Adipocyte (in vitro differentiated cells): ENCODE measurements at places on chromosomes 5 and 9.
A peak's percentile ranks its signal among the peaks of the same experiment; 100 is the strongest.

DNA sequence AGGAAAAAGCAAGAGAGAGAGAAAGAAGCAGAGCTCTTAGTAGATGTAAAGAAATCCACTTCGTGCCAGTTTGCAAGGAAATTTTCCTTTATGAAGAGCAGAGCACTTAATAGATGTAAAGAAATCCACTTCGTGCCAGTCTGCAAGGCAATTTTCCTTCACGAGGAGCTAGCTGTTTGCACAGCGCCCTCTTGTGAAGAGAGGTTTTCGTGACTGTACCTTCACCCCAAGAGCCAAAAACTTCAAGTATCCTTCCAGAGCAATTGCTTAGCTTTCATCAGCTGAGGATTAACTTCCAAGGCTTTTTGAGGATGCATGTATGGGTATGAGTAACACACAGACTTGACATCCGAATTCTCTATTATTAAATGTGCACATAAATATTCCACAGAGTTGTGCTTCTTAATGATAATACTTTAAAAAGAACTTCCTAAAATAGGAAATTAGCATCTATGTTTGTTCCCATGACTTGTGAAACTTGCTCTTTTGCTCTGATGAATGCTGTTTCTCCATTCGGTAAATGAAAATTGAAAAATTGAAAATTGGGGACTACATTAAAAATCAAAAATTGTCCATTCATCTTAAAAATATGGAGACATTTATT lies 525.6 kb downstream of the PDE4D start:
- peak; percentile 84 for DNase-seq

DNA sequence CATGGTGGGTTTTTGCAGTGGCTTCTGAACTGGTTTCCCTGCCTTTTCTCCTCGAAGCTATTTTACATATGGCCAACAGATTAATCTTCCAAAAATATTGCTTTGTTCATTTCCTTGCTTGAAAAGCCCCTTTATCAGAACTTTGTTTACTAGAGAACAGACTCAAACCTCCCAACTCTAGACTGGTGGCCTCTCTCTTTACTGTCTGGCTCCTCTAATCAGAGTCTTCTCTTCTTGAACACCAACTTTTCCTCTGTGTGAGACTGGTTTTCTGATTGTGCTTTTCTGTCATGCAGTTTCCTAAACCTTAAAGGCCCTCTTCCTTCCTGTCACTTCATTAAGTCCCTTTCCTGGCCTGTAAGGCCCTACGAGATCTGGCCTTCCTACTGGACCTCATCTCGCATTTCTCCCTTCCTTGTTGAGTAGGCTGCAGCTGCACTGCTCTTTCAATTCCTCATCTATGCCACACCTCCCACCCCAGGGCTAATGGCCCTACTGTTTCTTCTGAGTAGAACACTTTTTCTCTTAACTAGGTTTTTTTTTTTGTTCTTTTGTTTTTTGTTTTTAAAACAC lies 5.7 kb downstream of the C9orf43 start:
- no peak for DNase-seq

DNA sequence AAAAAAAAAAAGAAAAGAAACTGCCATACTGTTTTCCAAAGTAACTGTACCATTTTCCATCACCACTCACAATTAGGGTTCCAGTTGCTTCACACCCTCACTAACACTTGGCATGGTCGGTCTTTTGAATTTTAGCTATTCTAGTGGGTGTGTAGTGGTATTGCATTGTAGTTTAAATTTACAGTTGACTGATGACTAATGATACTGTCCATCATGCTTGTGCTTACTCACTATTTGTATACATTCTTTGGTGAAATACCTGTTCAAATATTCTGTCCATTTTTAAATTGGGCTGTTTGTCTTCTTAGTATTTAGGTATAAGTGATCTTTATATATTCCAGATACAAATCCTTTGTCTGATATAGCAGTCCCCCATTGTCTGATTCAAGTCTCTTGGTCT lies 36.2 kb upstream of the ZNF169 start:
- DNase-seq = no peak

GRCh38 chr9:94676446-94677131 lies 37.3 kb upstream of the FBP1 start:
- no peak for DNase-seq

DNA sequence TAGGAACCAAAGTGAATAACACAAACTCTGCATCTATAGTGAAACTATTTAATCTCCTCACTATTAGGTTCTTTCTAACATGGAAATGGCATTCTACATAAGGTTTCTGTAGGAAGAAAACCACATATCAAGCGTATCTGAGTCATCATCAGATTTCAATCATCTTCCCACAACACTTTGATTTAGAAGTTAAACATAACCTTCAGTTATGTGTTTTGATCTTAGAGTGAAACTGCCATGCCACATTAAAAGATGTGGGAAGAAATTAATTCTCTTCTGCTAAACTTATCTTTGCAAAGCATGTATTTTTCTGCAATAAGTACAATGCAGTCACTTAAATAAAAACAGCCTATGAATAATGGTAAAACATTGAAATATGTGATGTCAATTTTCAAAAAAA lies 55.0 kb downstream of the MEF2C start:
- DNase-seq = peak; percentile 36

- peak; percentile 31 for DNase-seq
These were observed 2.0 kb downstream of the JMY start for GRCh38 chr5:79237740-79238560.

- no peak for DNase-seq
These were observed 420.8 kb upstream of the ACTBL2 start for GRCh38 chr5:57903458-57903857.

GRCh38 chr5:144511580-144512072 lies 341.0 kb downstream of the KCTD16 start:
- no peak for DNase-seq

DNA sequence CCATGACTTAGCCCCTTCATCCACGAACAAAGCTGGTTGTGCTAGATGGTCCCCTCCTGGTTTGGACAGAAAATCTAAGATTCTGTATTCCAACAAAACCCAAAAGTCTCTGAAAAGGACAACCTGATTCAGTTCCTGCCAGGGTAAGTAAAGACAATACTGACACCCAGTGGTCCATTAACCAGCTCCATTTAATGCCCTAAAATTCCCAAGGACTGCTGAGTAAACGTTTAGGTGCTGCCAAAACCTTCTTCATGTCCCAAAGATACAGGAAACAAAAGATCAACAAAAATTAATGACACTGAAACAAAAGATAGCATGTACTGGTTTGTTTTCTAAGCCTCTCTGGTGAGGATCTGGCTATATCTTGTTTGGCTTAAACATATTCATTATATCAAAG lies 25.3 kb upstream of the PPP1R2B start:
- peak; percentile 81 for DNase-seq

- DNase-seq = peak; percentile 44
These were observed 475 bp downstream of the WDR5 start for GRCh38 chr9:134136118-134136995.

- DNase-seq = no peak
These were observed 59.5 kb upstream of the ERCC6L2 start for GRCh38 chr9:95815961-95816360.

DNA sequence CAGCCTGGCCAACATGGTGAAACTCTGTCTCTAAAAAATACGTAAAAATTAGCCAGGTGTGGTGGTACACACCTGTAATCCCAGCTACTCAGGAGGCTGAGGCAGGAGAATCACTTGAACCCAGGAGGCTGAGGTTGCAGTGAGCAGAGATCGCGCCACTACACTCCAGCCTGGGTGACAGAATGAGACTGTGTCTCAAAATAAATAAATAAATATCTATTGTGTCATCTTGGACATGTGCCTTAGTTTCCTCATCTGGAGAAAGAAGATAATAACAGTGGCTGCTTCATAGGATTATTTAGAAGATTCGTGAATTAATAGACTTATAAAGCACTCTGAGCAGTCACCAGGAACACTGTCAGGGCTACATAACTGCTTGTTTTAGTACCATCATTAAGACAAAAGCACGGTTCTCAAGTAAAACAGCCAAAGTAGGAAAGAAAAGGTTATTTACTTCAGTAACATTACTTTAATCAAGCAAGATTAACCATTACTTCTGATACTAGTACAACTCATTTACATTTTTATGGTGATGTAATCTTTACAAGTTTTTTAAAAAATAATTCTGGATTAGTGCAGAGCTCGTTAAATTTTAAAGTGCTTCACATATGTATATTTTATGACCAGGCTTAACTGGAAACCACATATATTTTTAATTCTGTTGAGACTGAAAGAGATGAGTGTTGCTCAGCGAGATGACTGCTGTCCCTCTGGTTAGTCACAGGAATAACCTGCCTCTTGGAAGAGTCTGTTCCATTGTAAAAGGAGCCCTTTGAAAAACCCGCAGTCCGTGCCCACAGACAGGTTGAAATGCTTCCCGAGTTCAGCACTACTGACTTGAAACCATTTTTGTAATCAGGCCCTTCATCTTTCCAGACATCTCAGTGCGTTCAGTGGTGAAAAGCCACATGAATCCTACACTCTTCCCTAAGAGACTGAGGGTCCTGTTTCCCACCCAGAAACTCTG lies 36.7 kb downstream of the ANKH start:
- DNase-seq = no peak

- DNase-seq = no peak
These were observed 91.0 kb downstream of the HSPA4 start for GRCh38 chr5:133142782-133143181.

GRCh38 chr5:40309851-40310250 lies 369.9 kb upstream of the PTGER4 start:
- DNase-seq = no peak

DNA sequence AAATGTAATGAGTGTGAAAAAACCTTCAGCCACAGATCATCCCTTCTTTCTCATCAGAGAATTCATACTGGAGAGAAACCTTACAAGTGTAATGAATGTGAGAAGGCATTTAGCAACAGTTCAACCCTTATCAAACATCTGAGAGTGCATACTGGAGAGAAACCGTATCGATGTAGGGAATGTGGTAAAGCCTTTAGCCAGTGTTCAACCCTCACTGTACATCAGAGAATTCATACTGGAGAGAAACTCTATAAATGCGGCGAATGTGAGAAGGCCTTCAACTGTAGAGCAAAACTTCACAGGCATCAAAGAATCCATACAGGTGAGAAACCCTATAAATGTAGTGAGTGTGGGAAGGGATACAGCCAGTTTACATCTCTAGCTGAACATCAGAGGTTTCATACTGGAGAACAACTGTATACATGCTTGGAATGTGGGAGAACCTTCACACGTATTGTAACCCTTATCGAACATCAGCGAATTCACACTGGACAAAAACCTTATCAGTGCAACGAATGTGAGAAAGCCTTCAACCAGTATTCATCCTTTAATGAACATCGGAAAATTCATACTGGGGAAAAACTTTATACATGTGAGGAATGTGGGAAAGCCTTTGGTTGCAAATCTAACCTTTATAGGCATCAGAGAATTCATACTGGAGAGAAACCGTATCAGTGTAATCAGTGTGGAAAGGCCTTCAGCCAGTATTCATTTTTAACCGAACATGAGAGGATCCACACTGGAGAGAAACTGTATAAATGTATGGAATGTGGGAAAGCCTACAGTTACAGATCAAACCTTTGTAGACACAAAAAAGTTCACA lies 19.2 kb downstream of the ZNF354C start:
- DNase-seq = no peak

GRCh38 chr9:36818242-36818938 lies 215.7 kb downstream of the PAX5 start:
- no peak for DNase-seq

- DNase-seq = no peak
These were observed 52.1 kb upstream of the FAM169A start for GRCh38 chr5:74918232-74918669.

DNA sequence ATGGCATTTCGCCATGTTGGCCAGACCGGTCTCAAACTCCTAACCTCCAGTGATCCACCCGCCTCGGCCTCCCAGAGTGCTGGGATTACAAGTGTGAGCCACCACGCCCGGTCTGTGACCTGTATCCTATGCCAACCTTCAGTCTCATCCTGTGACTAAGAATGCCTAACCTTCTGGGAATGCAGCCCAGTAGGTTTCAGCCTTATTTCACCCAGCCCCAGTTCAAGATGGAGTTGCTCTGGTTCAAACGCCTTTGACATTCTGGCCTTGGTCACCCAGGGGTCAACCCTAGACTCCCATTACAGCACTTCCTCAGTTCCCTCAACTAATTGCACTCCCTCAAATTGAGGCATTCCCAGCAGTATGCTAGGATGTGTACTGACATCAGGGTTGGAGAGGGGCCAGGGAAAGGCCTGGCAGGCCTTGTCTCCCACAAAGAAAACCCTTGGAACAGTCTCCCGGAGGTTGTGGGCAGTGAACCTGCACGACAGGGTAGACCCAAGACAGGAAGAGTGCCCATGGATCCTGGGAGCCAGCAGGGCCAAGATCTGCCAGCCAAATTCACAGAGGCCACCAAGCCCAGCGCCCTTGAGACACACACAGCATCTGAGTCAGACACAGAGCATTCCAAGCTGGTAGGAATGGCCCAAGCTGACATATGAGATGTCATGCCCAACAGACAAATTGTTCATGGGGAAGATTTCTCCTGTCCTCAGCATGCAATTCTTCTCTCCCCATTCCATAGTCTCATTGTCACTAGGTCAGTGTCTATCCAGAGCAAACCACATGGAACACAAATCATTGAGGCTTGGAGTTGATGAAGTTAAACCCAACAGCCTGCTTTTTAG lies 24.9 kb upstream of the SMU1 start:
- DNase-seq = peak; percentile 74

DNA sequence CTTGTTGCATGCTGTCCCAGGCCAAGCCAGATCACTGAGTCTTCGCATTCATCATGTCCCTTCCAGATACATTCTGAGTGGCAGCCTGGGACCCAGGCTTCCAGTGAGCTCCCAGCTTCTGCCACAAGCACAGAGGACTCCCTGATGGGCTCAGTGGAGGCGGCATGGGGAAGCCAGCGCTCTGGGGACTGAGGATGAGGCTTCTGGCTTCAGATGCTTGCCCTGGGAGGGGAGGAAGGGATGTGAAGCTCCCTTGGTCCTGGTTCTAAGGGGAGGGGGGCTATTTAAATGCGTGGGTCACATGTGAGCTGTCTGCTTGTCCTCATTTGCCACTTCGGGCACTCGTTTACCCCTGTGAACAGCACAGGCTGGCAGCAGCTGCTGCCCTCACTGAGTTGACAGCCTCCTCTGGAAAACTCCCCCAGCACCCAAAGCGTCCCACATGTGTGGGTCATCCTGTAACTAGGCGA lies 174.0 kb downstream of the NR3C1 start:
- DNase-seq = no peak

- peak; percentile 12 for DNase-seq
These were observed 401.2 kb downstream of the KIAA0825 start for GRCh38 chr5:94217216-94217615.

DNA sequence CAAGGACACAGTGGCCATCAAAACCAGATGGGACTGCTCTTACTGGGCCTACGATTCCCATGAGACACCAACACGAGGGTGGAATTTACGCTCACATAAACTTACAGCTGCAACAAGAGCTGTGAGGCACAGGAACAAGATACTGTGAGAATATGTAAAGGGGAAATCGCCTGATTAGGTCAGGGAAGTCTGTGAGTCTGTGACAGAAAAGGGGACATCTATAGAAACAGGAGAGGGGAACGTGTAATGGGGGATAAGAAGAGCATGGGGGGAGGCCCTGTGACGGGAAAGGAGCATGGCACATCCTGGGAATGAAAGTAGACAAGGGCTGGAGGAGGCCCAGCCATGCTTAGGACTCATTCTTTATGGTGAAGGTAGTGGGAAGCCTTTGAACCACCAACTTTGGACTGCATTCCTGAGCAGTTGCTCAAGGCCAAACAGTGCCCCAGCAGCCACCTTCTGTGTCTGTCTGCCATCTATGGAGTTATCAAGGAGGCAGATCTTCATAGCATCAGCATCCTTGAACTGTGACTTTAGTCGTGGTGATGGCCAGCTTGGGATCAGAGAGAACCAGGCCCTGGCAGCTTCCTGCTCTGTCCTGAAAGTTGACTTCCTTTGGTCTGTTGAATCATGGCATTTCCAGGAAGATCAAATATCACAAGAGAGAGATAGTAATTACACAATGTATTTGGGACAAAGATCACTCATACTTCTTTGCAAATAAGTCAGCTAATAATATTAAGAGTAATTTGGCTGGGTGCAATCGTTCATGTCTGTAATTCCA lies 87.9 kb upstream of the FAM169A start:
- peak; percentile 35 for DNase-seq
